Mucosa of gallbladder (tissue), 1 donor: ENCODE measurements at places on chromosomes 2 and 18. TPM values are rescaled to one million over a fixed set of nuclear protein-coding genes. Genes with fewer than 3 reads are reported as not detected.

GRCh38 chr2:123791684-123792083, 233.4 kb upstream of the CNTNAP5 start:
- DNase-seq: no peak

GRCh38 chr2:177604271-177605065, 211.9 kb downstream of the AGPS start:
- DNase-seq: no peak

FHL2 gene
- 59.1 TPM for total RNA-seq

- no peak for DNase-seq
Observed at GRCh38 chr2:42752816-42753813, 10.8 kb downstream of the OXER1 start.

UGT1A6 gene
- 6.3 TPM for total RNA-seq

SLC5A7 gene
- total RNA-seq: 0.20 TPM

TSPYL6 gene
- total RNA-seq: not detected

C2orf81 gene
- total RNA-seq: 12.9 TPM

GRCh38 chr2:46151577-46151976, 145.6 kb upstream of the EPAS1 start:
- no peak for DNase-seq

DNA sequence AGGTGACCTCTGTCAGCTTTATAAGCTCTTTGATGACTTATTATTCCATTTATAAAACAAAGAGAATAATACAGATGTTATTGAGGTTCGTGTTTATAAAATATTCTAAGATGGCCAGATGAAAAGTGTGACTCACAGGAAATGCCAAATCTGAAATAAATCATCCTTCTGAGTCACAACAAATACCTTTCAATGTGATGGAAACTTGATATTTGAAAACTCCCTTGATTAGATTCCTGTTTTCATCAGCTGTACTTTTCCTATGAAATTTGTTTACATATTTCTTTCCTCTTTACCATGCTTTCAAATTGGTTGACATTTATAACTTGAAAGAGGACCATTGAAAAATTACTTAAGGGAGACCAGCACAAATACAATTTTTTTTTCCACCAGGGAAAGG, 30.6 kb upstream of the PPP1R1C start:
- no peak for DNase-seq

DNA sequence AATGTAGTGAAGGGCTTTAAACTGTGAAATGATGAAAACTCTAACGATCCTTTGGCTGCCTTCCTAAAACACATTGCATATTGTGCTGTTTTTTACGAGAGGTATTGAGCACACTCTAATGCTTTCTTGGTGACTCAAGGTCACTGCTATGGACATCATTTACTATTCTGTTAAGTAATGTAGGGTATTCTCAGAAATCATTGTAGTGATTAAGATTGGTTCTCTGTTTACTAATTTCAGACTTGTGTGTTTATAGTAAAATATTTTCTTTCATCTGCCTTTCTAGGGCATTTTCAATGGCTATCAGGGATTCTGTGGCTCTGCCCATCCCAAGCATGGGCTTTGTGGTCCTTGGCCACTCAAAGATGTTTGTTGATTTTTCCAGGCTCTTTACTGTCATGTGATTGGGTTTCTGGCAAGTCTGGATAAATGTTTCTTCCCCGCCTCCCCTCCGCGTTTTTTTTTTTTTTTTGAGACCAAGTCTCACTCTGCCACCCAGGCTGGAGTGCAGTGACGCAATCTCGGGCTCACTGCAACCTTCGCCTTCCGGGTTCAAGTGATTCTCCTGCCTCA, 29.3 kb downstream of the UBE2F start:
- no peak for DNase-seq

TRIM43 gene
- not detected for total RNA-seq
